ENCODE measurements at places on chromosomes 16 and 17.

GRCh38 chr16:72934636-72935403 is 113.1 kb downstream of the ZFHX3 start:
- no peak for DNase-seq
- no peaks in the 10 kb centered on the region for H3K27me3 ChIP-seq
- no peak overlapping the region for H3K4me3 ChIP-seq
- H3K36me3 ChIP-seq = no peaks in the 10 kb centered on the region

DNA sequence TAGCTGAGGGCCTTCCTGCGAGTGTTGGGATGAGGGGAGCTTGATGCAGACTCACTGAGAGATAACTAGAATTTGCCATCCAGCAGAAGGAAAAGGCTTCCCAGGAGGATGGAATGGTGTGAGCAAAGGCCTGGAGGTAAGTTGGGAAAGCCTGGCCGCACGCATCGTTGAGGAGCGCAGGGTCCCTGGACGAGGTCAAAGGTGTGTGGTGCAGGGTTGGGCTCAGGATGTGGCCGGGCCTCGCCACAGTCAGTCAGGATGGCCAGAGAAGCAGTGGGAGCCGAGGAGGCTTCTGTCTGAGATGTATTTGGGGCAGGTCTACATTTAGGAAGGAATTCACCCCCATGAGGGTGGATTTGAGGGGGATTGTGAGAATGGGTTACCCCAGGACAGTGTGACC is 16.4 kb downstream of the DRC3 start:
- H3K4me3 ChIP-seq = no peak overlapping the region
- H3K27ac ChIP-seq = no peak overlapping the region
- no peaks in the 10 kb centered on the region for H3K4me1 ChIP-seq
- H3K27me3 ChIP-seq = no peaks in the 10 kb centered on the region
- no peaks in the 10 kb centered on the region for H3K36me3 ChIP-seq
- DNase-seq = no peak

- H3K36me3 ChIP-seq = peaks cover 19% of the 10 kb centered on the region
- no peaks in the 10 kb centered on the region for H3K27me3 ChIP-seq
- DNase-seq = no peak
Measured at GRCh38 chr17:39555368-39555767, 52.4 kb downstream of the NEUROD2 start.

GRCh38 chr17:36978810-36979564 is 30.2 kb downstream of the AATF start:
- H3K27ac ChIP-seq = no peak overlapping the region
- H3K36me3 ChIP-seq = no peaks in the 10 kb centered on the region
- no peaks in the 10 kb centered on the region for H3K27me3 ChIP-seq
- DNase-seq = no peak

DNA sequence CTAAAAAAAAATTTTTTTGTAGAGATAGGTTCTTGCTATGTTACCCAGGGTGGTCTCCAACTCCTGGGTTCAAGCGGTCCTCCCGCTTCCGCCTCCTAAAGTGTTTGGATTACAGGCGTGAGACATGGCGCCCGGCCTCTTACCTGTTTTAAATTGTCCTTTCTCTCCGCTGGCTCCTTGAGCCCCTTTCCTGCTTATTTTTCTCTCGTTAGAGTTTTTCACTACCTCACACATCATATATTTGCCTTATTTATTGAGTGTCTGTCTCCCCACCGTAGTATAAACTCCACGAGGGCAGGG is 760 bp upstream of the SEC14L5 start:
- H3K4me1 ChIP-seq = peaks cover 16% of the 10 kb centered on the region
- H3K27me3 ChIP-seq = no peaks in the 10 kb centered on the region
- H3K36me3 ChIP-seq = no peaks in the 10 kb centered on the region
- peak overlapping the region; percentile 45 for H3K4me3 ChIP-seq
- DNase-seq = no peak
